ENCODE measurements at places on chromosomes 1 and 21.
A peak's percentile ranks its signal among the peaks of the same experiment; 100 is the strongest.

GRCh38 chr1:43425045-43425444 lies 28.7 kb downstream of the HYI start:
- no peak for DNase-seq

DNA sequence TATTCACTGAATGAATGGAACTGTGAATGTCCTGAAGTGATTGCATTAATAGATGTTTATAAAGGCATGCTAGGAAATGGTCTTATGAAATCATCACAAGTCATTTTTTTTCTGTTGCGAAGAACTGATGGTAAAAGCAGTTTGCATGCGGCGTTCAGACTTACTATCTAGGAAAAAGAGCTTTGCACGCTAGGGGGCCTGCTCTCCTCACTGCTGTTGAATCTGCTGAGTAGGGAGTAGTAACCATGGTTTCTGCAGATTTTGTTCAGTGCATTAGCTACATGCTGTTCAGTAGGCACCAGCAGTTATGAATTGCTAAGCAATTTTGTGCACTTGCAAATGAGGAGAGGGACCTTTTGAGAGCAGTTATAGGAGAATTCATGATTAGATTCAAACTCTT lies 57.9 kb downstream of the CENPF start:
- DNase-seq = no peak

GRCh38 chr1:3511306-3511705 lies 56.8 kb downstream of the ARHGEF16 start:
- DNase-seq = no peak

- peak; percentile 83 for DNase-seq
These were observed at the start of gene PRDM16 for GRCh38 chr1:3068564-3069431. Gene PRDM16, plus strand, starts transcription at chr1:3069203. Its CDS starts 57 bp downstream, at chr1:3069260.

DNA sequence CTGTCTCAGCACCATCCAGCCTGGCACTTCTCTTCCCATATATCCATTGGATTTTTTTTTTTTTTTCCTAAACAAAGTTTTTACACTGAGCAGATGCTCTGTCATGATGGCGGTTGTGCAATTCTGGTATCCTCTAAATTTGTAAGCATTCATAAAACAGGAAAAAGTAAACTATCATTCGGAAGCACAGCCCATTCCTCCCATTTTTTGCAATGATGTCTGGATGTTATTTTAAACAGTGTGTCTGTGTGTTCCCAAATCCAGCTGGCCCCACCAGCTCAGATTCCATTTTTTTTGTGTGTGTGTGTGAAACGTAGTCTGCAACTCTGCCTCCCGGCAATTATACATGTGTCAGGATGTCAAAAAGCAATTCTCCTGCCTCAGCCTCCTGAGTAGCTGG lies 33.5 kb downstream of the PDPN start:
- DNase-seq = no peak

GRCh38 chr1:147545133-147545532 lies 3.8 kb downstream of the BCL9 start:
- DNase-seq = no peak

- DNase-seq = no peak
These were observed 403.0 kb upstream of the USP24 start for GRCh38 chr1:55618199-55618598.

- peak; percentile 42 for DNase-seq
These were observed 68.1 kb downstream of the RPS6KA1 start for GRCh38 chr1:26597629-26598039.

- no peak for DNase-seq
These were observed 743 bp downstream of the PHF13 start for GRCh38 chr1:6614019-6614928.

DNA sequence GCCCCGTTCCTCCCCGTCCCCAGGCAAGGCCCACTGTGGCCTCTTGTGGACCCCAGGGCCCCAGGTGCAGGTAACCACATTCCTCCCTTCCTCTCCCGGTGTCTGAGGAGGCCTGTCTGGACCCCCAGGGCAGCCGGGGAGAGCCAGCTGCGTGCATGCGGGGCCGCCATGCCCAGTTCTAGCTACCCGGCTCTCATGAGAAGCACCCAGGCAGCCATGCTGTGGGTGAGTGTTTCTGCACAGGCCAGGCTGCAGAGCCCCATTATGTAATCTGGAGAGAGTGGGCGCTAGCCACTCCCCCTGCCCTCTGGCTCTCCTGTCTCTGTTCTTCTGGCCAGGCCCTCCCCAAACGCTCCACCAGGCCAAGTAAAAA lies 18.4 kb upstream of the PLEKHG5 start:
- DNase-seq = no peak

GRCh38 chr1:33147997-33148314 lies 33.9 kb downstream of the TRIM62 start:
- peak; percentile 51 for DNase-seq

DNA sequence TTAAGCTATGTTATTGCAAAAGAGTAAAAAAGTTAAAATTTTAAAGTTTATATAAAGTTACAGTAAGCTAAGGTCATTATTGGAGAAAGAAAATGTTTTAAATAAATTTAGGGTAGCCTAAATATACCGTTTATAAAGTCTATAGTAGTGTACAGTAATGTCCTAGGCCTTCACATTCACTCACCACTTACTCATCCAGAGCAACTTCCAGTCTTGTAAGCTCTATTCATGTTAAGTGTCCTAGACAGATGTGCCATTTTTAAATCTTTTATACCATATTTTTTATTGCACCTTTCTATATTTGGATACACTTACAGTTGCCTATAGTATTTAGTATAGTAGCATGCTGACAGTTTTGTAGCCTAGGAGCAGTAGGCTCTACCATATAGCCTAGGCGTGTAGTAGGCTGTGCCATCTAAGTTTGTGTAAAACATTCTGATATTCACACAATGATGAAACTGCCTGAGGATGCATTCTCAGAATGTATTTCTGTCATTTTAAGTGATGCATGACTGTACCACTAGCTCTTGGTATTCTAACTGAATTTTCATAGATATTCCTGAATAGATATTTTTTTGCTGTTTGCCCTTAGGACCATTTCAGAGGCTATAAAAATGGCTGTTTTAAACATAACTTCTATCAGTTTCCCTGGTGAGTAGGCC lies 26.8 kb downstream of the PPP2R5A start:
- no peak for DNase-seq

DNA sequence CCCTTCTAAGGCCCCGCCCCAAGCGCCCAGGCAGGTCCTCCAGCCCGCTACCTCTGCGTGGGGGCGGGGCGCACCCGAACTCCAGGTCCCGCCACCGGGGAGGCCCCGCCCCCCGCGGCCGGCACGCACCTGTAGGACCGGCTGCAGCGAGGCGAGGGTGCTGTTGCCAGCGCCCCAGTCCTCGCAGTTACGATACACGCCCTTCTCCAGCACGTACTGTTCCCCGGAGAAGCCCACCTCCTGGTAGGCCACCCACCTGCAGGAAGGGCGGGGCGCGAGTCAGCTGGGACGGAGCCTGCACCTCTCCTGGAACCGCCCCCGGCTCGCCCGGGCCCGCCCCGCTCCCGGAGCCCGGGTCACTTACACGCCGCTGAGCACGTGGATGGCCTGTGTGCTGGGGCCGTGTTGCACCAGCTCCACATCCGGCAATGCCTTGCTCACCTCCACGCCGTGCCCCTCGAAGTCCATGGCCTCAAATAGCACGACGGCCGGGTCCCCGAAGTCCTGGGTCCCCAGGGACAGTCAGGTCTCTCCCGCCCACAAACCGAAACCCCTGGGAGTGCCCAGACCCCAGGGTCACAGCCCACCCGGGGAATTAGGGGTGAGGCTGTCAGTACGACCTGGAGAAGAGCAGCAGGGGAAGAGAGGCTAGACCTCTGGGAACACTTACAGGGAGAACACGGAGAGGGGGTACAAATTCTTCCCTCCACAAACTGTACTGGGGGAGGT lies 17.3 kb downstream of the CRYBG2 start:
- DNase-seq = peak; percentile 77

DNA sequence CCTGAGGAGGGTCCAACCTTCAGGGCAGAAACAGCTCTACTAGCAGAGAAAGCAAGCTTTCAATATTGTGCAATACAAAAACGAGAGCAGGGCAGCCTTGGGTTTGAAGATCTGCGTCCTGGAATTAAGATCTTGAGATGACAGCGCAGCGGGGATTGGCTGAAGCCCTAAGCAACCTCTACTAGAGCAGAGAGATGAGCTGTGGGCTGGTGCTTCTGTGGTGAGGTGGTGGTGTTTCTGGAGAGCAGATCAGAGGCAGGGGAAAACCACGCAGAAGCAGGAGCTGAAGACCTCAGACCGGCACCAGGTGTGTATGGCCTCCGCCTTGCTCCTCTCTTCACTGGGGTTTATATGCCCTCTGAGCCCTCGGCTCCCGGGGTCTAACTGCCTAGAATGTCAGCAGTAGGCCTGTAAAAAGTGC lies 12.5 kb downstream of the TRAF3IP3 start:
- DNase-seq = no peak

- DNase-seq = no peak
These were observed 168.8 kb upstream of the B3GALT2 start for GRCh38 chr1:193355178-193355577.

DNA sequence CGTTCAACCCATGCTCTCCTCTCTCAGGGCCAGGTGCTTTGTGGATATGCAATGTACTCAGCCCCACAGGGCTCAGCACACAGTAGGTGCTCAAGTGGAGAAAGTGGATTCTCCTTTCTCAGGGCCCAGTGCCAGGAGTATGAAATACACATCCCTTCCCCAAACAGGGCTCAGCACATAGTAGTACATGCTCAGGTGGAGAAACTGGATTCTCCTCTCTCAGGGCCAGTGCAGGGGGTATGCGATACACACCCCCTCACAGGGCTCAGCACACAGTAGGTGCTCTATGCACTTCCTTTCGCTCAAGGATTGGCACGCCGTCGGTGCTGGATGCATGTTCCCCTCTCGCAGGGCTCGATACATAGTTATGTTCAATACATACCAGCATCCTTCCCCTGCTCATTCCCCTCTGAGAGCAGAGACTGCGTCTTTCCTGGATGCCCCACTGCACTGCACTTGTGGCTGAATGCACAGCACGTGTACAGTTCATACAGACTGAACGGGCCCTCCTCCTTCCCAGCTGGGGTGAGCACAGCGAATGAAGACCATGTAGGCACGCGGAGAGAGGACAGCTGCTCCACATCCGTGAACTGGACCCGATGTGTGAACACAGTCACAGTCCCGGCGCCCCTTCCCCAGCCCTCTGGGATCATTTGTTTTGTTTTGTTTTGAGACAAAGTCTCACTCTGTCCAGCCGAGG lies 16.6 kb upstream of the DISP3 start:
- DNase-seq = no peak

- DNase-seq = no peak
These were observed 85.0 kb downstream of the NUF2 start for GRCh38 chr1:163406772-163407171.

GRCh38 chr1:111732718-111733117 lies 6.5 kb downstream of the INKA2 start:
- no peak for DNase-seq

- peak; percentile 53 for DNase-seq
These were observed 31.9 kb upstream of the FCGR2A start for GRCh38 chr1:161473348-161473747.

GRCh38 chr1:44828003-44828651 lies 14.9 kb downstream of the PTCH2 start:
- no peak for DNase-seq

GRCh38 chr1:227072991-227073390 lies 132.9 kb downstream of the COQ8A start:
- no peak for DNase-seq

DNA sequence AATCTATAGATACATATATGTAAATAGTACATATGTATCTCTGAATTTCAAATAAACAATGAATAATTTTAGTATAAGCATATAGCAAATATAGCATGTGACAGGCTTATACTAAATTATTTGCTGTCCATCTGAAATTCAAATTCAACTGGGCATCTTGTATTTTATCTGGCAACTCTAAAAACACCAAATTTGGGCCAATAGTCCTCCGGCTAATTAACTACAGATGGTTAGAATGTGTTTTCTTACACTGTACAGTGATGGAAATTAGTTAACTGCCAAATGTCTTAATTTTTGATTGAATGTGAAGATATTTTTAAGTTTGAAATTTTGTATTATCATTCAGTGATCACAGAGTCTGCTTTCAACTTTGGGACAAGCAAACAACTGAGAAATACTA lies 30.7 kb downstream of the KCNJ15 start:
- no peak for DNase-seq

GRCh38 chr1:188689542-188689941 lies 1788.1 kb downstream of the BRINP3 start:
- no peak for DNase-seq

- DNase-seq = no peak
These were observed 16.1 kb upstream of the ACTL8 start for GRCh38 chr1:17739050-17739449.

- DNase-seq = no peak
These were observed 5.9 kb downstream of the PHLDA3 start for GRCh38 chr1:201463071-201463552.

GRCh38 chr1:96521994-96522760 lies 199.4 kb upstream of the PTBP2 start:
- no peak for DNase-seq

- DNase-seq = no peak
These were observed 28.4 kb downstream of the TRIM45 start for GRCh38 chr1:117093091-117093534.

- no peak for DNase-seq
These were observed 62.5 kb downstream of the CD58 start for GRCh38 chr1:116508085-116508983.

GRCh38 chr1:230994860-230995259 lies 16.0 kb downstream of the ARV1 start:
- no peak for DNase-seq

DNA sequence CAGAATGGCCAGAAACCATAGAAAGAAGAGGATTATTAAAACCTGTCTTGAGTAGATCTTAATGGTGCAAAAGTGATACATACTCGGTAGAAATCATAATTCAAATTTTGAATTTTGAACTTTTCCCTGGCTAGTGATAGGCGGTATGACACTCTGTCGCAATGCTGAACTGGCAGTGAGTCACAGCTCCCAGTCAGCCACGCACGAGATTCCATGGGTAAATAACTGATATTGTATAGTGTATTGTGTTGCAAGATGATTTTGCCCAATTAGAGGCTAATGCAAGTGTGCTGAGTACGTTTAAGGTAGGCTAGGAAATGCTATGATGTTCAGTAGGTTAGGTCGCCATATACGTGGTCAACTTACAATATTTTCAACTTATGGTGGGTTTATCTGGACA lies 207.0 kb downstream of the SIPA1L2 start:
- no peak for DNase-seq

- DNase-seq = no peak
These were observed 5.7 kb downstream of the QSOX1 start for GRCh38 chr1:180160357-180160756.

GRCh38 chr1:49208712-49209111 lies 432.0 kb upstream of the BEND5 start:
- no peak for DNase-seq

GRCh38 chr1:78869136-78869535 lies 137.4 kb downstream of the ADGRL4 start:
- DNase-seq = no peak

GRCh38 chr21:29072873-29073221 lies 601 bp downstream of the CCT8 start:
- no peak for DNase-seq

DNA sequence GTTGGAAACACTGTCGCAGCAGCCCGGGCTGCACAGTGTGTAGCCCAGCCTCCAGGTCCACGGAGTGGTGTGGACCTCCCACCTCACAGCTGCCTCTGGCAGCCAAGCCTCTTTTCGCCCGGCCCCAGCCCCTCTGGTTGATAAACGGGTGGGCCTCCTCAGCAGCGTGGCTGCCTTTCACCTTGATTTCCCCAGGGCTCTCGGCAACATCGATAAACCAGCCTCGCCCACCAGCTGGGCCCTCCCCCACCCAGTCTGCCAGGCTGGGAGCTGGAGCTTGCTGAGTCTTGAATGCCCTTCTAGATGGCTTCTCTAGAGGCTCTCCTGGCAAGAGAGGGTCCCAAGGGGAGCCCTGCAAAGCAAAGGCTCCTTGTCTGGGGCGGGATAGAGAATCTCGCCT lies 31.0 kb upstream of the LHX4 start:
- DNase-seq = no peak

GRCh38 chr1:20753589-20753988 lies 21.1 kb upstream of the SH2D5 start:
- no peak for DNase-seq

All from 8988T (cell line).